Esophagus squamous epithelium (tissue), 5 donors: ENCODE measurements at places on chromosomes 12 and 14.

- no peaks in the 10 kb centered on the region for H3K4me1 ChIP-seq
- H3K36me3 ChIP-seq, result peaks cover 5% of the 10 kb centered on the region
- H3K27ac ChIP-seq, result no peak overlapping the region
- no peak overlapping the region for H3K4me3 ChIP-seq
These were observed 5.6 kb downstream of the GON7 start for GRCh38 chr14:93201155-93201704.

- no peaks in the 10 kb centered on the region for H3K27me3 ChIP-seq
- H3K4me1 ChIP-seq, result peaks cover 28% of the 10 kb centered on the region
- no peak overlapping the region for H3K4me3 ChIP-seq
- H3K27ac ChIP-seq, result no peak overlapping the region
These were observed 237.1 kb downstream of the FOXN3 start for GRCh38 chr14:89179891-89180404.

DNA sequence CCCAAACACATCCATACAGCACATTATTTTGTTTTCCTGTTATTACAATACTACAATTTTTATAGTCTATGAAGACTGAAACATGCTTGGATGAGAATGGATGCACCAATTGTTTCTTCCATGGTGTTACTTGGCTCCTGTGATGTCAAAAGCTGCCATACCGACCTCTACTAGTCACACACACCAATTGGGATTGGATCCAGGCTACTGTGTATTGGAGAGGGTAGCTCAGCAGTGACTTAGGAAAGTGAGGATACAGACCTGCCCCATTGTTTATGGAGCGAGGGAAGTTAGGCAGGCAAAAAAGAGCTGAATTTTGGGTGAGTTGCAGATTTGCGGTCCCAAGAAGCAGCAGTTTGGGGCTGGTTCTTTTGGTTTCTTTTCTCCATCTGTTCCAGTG is 30.8 kb upstream of the AKAP6 start:
- no peak overlapping the region for H3K27ac ChIP-seq
- H3K27me3 ChIP-seq, result no peaks in the 10 kb centered on the region
- no peak for DNase-seq
- H3K4me1 ChIP-seq, result no peaks in the 10 kb centered on the region
- H3K4me3 ChIP-seq, result no peak overlapping the region

GRCh38 chr12:55720894-55721444 is 776 bp downstream of the RDH5 start:
- H3K4me3 ChIP-seq, result no peak overlapping the region
- DNase-seq, result no peak
- peaks cover 30% of the 10 kb centered on the region for H3K36me3 ChIP-seq
- H3K27ac ChIP-seq, result peak overlapping the region; percentile 93
- no peaks in the 10 kb centered on the region for H3K27me3 ChIP-seq
- peaks cover 96% of the 10 kb centered on the region for H3K4me1 ChIP-seq

GRCh38 chr12:32739279-32739678 is 16.4 kb downstream of the YARS2 start:
- no peak for DNase-seq
- H3K27ac ChIP-seq, result no peak overlapping the region
- H3K4me3 ChIP-seq, result no peak overlapping the region
- peaks cover 35% of the 10 kb centered on the region for H3K36me3 ChIP-seq
- H3K4me1 ChIP-seq, result no peaks in the 10 kb centered on the region

GRCh38 chr14:24407608-24408325 is 9.0 kb downstream of the NYNRIN start:
- no peak overlapping the region for H3K27ac ChIP-seq
- no peak overlapping the region for H3K4me3 ChIP-seq
- no peaks in the 10 kb centered on the region for H3K36me3 ChIP-seq
- DNase-seq, result no peak

DNA sequence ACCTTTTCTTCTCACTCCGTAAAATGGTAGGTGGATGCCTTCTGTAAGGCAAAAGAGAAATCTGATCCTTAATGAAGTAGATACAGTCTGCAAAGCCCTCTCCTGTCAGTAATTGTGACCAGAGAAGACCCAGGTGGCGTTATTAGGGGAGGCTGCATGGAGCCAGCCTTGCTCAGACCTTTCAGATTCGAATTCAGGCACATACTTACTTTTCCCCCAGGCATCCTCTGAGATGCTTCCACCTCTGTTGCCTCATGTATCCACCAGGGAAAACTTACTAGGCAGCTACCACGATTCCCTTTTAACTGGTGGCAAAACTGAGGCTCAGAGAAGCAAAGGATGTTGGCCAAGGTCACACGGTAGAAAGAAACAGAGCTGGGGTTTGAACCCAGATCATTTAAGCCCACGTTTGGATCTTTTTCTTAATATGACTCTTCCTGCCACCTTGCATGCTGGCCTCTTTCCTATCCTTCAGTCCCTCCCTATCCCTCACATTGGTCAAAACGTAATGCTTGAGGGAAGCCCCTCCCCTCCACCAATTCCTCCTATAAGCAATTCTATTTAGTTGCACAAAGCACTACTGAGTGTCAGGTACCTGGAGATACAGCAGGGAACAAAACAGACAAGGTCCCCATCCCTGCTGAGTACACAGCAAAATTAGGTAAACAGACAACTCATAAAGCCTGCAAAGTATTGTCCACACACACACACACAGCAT is 179.4 kb downstream of the KSR2 start:
- H3K4me3 ChIP-seq, result no peak overlapping the region
- H3K27ac ChIP-seq, result no peak overlapping the region
- no peaks in the 10 kb centered on the region for H3K36me3 ChIP-seq
- no peak for DNase-seq

DNA sequence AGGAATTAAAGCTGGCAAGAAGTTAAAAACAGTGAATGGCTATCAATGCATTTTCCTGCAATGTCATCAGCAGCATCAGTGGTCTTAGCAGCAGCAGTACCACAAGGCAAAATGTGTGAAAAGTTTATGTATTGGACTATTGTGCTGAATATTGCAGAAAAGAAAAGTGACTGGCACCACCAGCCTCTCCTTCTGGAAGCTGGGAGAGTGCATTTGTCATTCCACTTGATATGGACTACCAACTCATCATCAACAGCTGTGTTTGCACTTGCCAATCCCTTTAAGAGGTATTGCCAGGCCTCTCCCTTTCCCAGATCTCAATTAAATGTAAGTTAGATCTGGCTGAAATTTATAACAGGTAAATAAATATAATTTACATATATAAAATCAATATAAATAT is 151.0 kb upstream of the GZMB start:
- no peaks in the 10 kb centered on the region for H3K27me3 ChIP-seq
- H3K36me3 ChIP-seq, result no peaks in the 10 kb centered on the region
- no peak overlapping the region for H3K27ac ChIP-seq
- no peak overlapping the region for H3K4me3 ChIP-seq
- DNase-seq, result no peak

- no peaks in the 10 kb centered on the region for H3K4me1 ChIP-seq
- no peak overlapping the region for H3K27ac ChIP-seq
- H3K36me3 ChIP-seq, result no peaks in the 10 kb centered on the region
- no peaks in the 10 kb centered on the region for H3K27me3 ChIP-seq
- H3K4me3 ChIP-seq, result no peak overlapping the region
These were observed 220.1 kb downstream of the SOX5 start for GRCh38 chr12:23729359-23729758.

GRCh38 chr12:121592320-121592719 is 11.5 kb upstream of the KDM2B start:
- no peaks in the 10 kb centered on the region for H3K4me1 ChIP-seq
- no peaks in the 10 kb centered on the region for H3K27me3 ChIP-seq
- no peak overlapping the region for H3K27ac ChIP-seq
- DNase-seq, result no peak

GRCh38 chr12:69630191-69630590 is 19.5 kb upstream of the LRRC10 start:
- no peak overlapping the region for H3K4me3 ChIP-seq
- no peak overlapping the region for H3K27ac ChIP-seq
- DNase-seq, result no peak
- no peaks in the 10 kb centered on the region for H3K4me1 ChIP-seq
- no peaks in the 10 kb centered on the region for H3K36me3 ChIP-seq

DNA sequence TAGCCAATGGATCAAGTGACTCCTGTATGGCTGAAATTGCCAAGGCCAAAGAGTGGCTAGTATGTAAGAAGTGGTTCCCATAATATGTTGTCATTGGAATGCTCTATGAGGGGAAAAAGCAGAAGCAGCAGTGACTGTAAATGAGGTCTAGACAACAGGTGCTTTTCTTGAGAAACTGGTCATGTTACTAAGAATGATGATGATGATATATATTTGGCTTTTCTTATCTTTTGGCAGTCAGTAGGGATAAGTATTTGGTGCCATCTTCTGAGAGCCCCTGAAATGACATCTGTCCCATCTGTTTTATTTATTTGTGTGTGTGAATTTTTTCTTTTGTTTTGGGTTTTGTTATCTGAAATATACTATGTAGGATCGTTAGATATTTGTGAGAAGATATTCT is 141.7 kb downstream of the SYT1 start:
- no peak for DNase-seq
- no peak overlapping the region for H3K27ac ChIP-seq
- H3K4me3 ChIP-seq, result no peak overlapping the region
- no peaks in the 10 kb centered on the region for H3K4me1 ChIP-seq

- no peak overlapping the region for H3K27ac ChIP-seq
- no peaks in the 10 kb centered on the region for H3K4me1 ChIP-seq
- H3K4me3 ChIP-seq, result no peak overlapping the region
- no peaks in the 10 kb centered on the region for H3K36me3 ChIP-seq
- H3K27me3 ChIP-seq, result no peaks in the 10 kb centered on the region
- DNase-seq, result no peak
These were observed 140.1 kb downstream of the ALG10B start for GRCh38 chr12:38456537-38457120.

GRCh38 chr12:116122628-116123027 is 154.9 kb downstream of the MED13L start:
- H3K4me1 ChIP-seq, result peaks cover 44% of the 10 kb centered on the region
- no peak for DNase-seq
- no peak overlapping the region for H3K27ac ChIP-seq
- H3K27me3 ChIP-seq, result no peaks in the 10 kb centered on the region

DNA sequence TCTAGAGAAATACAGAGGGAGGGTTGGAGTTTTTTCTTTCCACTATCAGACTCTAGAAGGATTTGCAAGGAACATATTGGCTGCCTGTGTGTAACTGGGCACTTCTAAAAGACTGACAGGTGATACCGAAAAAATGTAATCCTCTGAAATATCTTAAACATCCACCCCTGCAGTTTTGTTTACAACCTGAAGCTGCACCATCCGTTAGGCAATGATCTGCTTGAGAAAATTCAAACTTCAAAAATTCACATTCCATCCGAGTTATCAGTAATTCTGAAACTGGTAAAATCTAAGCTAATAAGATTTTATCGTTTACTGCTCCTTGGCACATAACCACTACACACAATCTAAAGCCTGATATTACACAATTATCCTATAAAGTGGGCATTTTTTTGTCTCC is 528.6 kb downstream of the FUT8 start:
- no peak overlapping the region for H3K27ac ChIP-seq
- H3K4me3 ChIP-seq, result no peak overlapping the region
- H3K36me3 ChIP-seq, result no peaks in the 10 kb centered on the region
- no peaks in the 10 kb centered on the region for H3K27me3 ChIP-seq
- no peak for DNase-seq

- H3K4me3 ChIP-seq, result peak overlapping the region; percentile 95
- no peaks in the 10 kb centered on the region for H3K27me3 ChIP-seq
- H3K4me1 ChIP-seq, result peaks cover 48% of the 10 kb centered on the region
- no peak for DNase-seq
- H3K36me3 ChIP-seq, result peaks cover 20% of the 10 kb centered on the region
These were observed 4.2 kb upstream of the BAZ2A start for GRCh38 chr12:56634242-56634836.

DNA sequence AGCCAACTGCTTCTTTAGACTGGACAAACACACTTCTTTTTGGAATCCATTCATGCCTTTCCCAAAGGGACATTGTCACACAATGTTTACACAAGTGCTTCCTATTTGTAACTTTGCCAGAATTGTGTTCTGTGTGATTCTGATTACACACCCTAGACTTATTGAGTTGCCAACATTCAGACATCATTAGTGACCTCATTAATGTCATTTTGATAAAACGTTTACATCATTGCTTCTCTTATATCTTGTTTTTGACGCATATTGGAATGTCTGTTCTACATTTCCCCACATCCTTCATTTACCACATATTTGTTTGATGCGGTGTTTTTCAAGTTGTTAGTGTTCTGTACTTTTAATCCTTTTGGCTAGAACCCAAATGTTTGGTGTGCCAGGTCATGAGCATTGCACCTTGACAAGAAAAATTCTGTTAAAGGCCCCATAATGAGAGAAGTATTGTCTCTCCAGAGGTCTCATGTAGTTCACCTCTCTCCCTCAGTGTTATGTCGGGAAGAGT is 305.5 kb downstream of the AEBP2 start:
- H3K27me3 ChIP-seq, result no peaks in the 10 kb centered on the region
- H3K4me1 ChIP-seq, result peaks cover 9% of the 10 kb centered on the region
- no peak overlapping the region for H3K27ac ChIP-seq
- no peaks in the 10 kb centered on the region for H3K36me3 ChIP-seq
- H3K4me3 ChIP-seq, result no peak overlapping the region
